Chondrocyte (in vitro differentiated cells): ENCODE measurements at places on chromosomes 12 and 14. TPM values are rescaled to one million over a fixed set of nuclear protein-coding genes. Genes with fewer than 3 reads are reported as not detected.

Gene DBX2
- not detected in 3 replicates for total RNA-seq

Gene VRTN
- not detected in 3 replicates for total RNA-seq

Gene CLEC1B
- not detected in 3 replicates for total RNA-seq

Gene GABARAPL1
- 41.6 to 53.0 TPM (median 47.7 TPM) in 3 replicates for total RNA-seq

DNA sequence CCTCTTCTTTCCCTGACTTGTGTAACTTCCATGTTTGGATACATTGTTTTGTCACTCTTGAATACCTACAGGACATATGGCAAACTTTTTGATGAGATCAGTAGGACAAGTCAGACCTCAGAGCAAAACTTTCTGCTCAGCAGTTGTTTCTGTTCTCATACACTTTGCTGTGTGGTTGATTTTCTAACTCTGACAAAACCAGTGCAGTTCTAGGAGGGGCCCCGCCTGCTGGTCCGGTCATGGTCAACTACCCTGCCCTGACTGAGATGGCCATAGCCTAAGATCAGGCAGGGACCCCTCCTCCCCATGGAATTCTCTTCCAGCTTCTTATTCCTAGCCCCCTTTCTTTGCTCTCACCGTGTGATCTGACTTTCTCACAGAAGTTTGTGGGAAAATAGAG lies 92.8 kb downstream of the OTOGL start:
- no peak for DNase-seq

DNA sequence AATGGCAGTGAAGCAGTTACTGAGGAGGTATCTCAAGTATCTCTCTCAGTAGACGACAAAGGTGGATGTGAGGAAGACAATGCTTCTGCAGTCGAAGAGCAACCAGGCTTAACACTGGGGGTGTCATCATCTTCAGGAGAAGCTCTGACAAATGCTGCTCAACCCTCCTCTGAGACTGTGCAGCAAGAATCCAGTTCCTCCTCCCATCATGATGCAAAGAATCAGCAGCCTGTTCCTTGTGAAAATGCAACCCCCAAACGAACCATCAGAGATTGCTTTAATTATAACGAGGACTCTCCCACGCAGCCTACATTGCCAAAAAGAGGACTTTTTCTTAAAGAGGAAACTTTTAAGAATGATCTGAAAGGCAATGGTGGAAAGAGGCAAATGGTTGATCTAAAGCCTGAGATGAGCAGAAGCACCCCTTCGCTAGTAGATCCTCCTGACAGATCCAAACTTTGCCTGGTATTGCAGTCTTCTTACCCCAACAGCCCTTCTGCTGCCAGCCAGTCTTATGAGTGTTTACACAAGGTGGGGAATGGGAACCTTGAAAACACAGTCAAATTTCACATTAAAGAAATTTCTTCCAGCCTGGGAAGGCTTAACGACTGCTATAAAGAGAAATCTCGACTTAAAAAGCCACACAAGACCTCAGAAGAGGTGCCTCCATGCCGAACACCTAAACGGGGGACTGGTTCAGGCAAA lies 216.6 kb downstream of the AKAP6 start:
- no peak for DNase-seq

DNA sequence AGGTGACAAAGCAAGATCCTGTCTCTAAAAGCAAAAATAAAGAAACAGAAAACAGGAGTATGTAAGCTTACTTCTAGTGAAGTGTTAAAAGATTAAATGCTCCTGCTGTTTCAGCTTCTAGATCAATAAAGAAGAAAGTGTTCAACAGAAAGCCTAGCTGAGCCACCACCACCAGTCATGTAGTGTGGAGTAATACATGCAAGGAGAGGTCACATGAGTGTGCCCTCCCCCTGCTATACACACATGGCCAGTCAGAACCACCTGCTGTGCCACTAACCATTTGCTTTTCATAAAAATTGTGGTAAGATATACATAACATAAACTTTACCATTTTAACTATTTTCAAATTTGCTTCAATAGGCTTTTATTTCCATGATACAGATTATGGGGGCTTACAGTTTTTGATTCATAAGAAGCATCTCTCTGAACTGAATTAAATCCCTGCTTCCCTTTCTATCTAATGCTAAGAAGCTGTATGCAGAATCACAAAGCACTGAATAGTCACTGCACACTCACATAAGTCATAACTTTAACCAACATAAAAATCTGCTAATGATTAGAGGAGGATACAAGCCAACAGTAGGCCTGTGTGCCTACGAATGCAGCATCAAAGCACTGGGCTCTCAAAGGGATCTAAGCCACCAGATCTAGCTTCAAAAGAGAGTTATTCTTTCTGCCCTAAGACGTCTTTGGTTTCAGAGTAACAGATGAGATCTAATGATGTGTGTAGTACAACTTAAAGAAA lies 515.5 kb downstream of the C12orf50 start:
- DNase-seq, result no peak

DNA sequence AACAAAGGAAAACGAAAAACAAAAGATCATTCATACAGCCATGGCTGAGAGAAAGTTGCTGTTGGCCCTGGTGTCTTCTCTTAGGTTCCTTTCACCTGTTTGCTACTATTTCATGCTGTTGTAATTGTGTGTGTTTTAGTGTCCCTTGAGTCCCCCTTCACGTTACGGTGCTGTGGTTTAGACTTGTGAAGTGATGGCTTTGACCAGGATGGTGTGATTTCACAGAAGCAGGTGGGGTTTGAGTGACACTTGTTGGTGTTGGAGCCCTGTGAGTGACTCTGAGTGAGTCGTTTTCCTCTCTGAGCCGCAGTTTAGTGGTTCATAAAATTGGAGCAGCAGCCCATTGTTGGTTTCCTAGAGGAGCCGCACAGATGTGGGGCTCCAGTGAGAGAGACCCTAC lies 635.4 kb downstream of the VRK1 start:
- no peak for DNase-seq

DNA sequence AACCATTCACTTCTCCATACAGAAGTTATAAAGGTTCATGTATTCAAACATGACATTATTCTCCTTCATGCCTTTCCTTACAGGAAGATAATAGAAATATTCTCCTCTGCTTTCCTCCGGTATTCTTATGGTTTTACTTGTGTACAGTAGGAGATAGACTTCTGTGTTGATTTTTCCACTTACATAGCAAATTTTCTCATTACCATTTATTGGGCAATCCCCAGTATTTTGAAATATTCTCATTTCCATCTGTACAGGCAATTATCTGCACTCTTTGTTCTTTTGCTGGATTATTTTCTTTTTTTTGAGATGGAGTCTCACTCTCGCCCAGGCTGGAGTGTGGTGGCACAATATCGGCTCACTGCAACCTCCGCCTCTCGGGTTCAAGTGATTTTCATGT lies 11.0 kb downstream of the PXMP2 start:
- DNase-seq, result no peak

DNA sequence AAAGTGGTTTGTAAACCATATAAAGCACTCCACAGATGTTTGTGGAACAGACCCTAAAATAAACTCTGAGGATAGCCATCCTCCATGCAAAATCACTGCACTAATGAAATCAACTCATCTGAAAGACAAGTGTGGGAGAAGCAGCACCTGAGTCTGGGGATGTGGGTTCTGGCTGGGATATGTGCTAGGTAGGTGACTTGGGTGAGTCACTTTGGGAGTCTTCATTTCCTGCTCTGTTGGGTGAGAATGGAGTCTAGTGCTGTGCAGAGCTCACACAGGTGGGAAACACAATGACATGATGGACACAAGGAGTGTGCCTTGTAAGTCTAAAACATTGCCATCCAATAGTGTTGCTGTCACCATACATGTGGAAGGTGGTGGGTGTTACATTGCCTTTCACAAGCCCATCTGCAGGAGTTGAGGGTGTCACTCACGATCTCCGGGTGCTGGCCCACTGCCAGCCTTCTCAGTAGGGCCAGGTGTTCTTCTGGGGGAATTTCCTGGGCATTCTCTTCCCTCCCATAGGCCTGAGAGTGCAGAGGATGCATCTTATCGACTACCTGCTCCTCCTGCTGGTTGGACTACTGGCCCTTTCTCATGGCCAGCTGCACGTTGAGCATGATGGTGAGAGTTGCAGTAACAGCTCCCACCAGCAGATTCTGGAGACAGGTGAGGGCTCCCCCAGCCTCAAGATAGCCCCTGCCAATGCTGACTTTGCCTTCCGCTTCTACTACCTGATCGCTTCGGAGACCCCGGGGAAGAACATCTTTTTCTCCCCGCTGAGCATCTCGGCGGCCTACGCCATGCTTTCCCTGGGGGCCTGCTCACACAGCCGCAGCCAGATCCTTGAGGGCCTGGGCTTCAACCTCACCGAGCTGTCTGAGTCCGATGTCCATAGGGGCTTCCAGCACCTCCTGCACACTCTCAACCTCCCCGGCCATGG lies 2.0 kb downstream of the SERPINA4 start:
- DNase-seq, result no peak

GRCh38 chr12:63870838-63871237 lies 26.3 kb downstream of the SRGAP1 start:
- no peak for DNase-seq
